Pancreas (tissue), 10 donors: ENCODE measurements at places on chromosomes 1 and 21. TPM values are rescaled to one million over a fixed set of nuclear protein-coding genes. Genes with fewer than 3 reads are reported as not detected.

DNA sequence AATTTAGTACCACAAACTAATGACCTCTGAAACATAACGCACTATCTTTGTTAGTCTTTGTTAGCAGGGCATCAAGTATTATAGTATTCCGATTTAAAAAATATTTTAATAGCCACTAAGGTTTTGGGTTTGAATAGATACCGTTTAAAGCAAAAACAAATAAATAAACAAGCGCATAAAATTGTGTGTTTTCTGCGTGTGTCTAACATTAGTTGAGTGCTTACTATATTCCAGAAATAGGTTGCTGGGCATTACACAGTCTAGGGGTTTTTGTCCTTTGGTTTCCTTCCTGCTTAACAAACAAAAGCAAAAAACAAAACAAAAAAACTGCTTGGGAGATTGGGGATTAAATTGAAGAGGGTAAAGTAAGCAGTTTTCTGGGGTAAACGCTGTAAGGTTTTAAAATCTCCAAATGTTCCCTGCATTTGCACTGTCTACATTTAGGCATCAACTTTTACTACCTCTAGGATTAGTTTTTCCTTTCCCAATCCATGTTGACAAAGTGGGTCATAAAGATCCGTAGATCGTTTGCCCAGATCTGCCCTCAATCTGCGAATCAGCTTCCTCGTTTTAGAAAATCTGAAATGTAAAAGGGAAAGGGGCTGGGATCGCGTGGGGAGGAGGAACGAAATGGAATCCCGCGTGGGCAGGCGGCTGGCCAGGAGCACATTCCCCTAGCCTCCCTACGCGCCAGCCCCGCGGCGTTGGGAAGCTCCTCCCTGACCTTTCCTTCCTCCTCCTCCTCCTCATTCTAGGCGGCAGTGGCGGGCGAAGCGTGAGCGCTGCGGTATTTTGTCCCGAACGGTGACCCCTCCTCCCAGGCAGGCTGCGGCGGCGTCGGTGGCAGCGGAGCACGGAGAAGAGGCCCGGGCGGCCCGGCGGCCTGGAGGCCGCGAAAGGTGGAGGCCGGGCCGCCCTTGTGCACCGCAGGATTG is at the start of gene KCTD3:
KCTD3 (plus strand) TSS at position 749 of the 935 bp plus-strand sequence. CDS start 382 bp downstream, outside the sequence.
- peak; percentile 92 for DNase-seq

DNA sequence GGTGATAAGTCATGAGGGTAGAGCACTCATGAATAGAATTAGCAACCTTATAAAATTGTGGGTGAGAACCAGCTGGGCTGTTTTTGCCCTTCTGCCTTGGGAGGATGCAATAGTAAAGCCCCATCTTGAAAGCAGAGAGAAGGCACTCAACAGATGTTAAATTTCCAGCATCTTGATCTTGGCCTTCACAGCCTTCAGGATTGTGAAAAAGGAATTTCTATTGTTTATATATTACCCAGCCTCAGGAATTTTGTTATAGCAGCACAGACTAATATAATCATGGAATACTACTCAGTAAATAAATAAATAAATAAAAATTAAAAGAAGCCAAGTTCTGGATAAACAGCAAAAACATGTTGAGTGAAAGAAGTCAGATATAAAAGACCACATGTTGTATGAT is 175.2 kb downstream of the KCNT2 start:
- no peak for DNase-seq

DNA sequence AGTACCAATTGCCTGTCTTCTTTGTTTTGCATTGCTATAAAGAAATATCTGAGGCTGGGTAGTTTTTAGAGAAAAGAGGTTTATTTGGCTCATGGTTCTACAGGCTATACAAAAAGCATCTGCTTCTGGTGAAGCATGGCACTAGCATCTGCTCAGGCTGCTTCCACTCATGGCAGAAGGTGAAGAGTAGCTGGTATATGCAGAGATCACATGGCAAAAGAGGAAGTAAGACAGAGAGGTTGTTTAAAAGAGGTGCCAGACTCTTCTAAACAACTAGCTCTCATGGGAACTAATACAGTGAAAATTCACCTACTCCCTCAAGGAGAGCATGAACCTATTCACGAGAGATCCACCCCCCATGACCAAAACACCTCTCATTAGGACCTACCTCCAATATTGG is 56.7 kb upstream of the GUCA2B start:
- no peak for DNase-seq

- DNase-seq: no peak
These were observed 336.5 kb downstream of the RPS6KC1 start for GRCh38 chr1:213387380-213388015.

DNA sequence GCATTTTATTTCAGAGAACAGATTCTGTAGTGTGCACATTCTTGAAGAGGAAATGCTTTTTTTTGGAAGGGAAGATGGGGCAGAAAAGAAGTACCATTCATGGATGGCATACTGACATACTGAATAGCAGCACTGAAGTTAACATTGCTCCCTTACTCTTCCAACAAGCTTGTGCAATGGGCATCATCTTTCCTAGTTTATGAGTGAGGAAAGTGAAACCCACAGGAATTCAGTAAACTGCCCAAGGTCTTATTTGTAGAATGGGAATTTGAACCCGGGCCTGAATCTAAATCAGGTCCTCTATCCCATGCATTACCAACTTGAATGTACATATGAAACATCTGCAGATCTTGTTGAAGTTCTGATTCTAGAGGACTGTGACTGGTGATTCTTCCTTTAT is 215.7 kb upstream of the FGGY start:
- DNase-seq: no peak

DNA sequence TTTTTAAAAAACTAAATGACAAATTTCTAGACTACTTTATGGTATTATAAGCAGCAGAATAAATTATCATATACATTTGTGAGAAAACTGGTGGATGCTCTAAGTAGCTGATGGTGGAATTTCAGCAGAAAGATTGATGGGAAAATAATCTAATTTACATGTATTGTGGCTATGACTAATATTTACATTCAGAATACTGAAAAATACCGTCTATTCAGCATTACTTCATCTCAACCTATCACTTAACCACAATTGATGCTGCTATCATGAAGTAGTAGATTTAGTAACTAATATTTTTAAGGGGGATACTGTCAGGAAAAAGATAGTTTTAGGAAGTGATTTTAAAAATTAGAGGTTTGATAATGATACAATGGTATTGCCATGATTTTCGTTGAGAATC is 137.9 kb downstream of the IFI44 start:
- no peak for DNase-seq

WDR47 gene
- polyA plus RNA-seq: 3.8 TPM
